ENCODE measurements at places on chromosomes 1 and 21.

- peak; percentile 18 for DNase-seq
Observed at GRCh38 chr21:46617267-46618051, 12.6 kb upstream of the S100B start.

GRCh38 chr1:199157494-199157893 is 518.7 kb downstream of the PTPRC start:
- DNase-seq: no peak

DNA sequence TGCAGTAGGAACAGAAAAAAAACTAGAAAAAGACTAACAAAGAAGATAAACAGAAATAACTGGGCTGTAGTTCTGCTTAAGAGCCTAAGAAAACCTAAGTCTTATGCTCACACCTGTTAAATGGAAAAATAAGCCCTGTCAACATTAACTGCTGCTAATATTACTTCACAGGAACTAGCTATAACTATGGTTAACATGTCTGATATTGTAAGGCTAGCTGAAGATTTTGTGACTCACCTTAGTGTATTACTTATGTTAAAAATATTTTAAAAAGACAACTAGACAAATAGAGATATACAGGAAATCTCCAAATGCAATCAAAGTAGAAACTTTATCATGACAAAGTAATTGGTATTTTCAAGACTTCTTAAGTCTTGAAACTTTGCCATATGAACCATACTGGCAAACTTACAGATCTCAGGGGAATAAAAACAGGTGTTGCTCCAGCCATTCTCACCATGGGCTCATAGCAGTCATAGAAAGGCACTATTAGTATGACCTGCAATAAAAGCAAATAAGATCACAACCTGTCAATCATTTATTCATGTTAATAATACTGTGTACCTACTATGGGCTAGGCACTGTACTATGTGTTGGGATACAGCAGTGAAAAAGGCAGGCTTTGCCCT is 30.7 kb downstream of the KYAT3 start:
- DNase-seq: no peak

DNA sequence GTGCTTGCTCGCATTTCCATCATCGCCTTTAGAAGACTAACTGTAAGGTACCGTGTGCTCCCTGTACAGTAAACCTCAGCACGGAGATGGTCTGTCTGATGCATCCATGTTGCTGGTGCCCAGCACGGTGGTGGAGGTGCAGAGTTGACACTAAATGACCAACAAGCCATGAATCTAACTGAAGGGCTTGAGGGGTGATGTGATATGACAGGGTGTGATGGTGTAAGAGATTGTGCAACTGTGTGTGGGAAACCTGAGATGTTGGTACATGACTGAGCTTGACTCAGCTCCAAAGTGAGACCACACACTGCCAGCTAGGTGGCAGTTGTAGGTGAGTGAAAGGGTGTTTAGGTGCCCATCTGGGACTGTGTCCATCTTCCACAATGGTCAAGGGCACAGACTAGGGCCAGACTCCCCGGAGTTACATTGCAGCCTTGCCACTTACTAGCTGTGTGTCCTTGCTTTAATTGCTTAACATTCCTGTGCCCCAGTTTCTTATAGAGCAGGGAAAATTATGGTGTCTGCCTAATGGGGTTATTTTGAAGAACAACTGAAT is 21.4 kb downstream of the SLC2A1 start:
- no peak for DNase-seq
